Hematopoietic multipotent progenitor cell (in vitro differentiated cells): ENCODE measurements at places on chromosomes 2 and 18.

- DNase-seq = no peak
These were observed 1166.3 kb upstream of the ACVR2A start for GRCh38 chr2:146678516-146678915.

- DNase-seq = peak; percentile 46
These were observed 59.5 kb upstream of the YWHAQ start for GRCh38 chr2:9690252-9690651.

GRCh38 chr2:27914041-27914804 lies 23.7 kb downstream of the BABAM2 start:
- no peak for DNase-seq

DNA sequence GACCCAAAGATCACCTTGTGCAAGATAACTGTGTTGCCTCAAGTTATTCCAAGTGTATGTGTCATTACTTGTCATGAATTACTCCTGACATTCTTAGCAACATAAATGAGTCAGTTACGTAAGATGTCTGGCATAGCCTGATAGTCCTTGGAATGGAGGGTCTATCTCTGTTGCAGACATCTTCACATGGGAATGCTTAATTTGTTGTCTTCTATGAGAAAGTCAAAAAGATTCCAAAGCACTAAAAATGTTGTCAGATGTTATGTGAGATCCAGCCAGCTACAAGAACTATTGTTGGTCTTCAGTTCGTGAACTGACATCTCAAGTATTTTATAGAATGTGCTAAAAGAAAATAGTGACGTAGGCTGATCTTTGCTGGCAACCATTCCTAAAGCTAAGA lies 178.2 kb upstream of the RASGRP3 start:
- DNase-seq = no peak

GRCh38 chr2:2848198-2848597 lies 517.1 kb upstream of the MYT1L start:
- DNase-seq = no peak

- no peak for DNase-seq
These were observed 144.4 kb upstream of the RNF152 start for GRCh38 chr18:62037012-62037742.

DNA sequence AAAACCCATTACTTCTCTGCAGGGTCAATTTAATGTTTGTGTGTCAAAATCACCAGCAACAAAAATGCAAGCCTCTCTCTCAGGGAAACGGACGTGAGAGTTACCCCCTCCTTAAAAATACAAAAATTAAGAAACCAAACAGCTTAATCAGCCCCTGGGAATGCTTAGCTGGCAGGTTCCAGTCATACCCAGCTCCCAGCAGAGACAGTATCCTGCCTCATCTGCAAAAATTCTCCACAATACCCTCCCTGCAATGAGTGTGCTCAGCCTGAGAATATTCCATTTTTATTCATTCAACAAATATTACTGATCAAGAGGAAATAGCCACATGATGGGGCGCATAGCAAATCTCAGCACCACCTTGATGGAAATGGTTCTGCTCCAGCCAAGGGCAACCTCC lies 36.3 kb downstream of the ST8SIA5 start:
- DNase-seq = no peak

DNA sequence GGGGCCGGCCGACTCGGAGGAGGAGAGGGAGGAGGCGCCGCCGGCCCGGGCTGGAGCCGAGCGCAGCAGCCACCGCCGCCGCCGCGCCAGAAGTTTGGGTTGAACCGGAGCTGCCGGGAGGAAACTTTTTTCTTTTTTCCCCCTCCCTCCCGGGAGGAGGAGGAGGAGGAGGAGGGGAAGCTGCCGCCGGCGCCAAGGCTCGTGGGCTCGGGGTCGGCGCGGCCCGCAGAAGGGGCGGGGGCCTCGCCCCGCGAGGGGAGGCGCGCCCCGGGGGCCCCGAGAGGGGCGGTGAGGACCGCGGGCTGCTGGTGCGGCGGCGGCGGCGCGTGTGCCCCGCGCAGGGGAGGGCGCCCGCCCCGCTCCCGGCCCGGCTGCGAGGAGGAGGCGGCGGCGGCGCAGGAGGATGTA lies 316 bp downstream of the CRIM1 start:
- DNase-seq = no peak

GRCh38 chr2:9106338-9107167 lies 100.1 kb upstream of the ASAP2 start:
- no peak for DNase-seq

- DNase-seq = no peak
These were observed 1096.1 kb upstream of the NRXN1 start for GRCh38 chr2:52128081-52128480.

DNA sequence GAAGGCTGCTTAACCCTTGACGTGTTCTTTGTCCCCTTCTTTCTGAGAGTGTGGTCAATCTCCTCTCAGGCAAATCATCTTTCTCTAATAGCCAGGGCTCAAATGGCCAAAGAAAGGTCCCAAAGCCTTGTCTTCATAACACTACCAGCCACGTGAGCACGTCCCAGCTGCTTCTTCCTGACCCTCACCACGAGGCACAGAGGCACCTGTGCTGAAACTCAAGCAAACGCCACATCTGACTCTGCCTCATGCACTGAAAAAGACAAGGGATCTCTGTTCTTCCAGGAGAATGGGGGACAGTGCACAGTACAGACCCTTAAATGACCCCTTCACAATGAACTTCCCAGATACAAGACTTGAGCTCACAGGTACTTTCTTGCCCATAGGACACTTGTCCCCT lies 31.8 kb downstream of the BCL11A start:
- no peak for DNase-seq

GRCh38 chr18:31558567-31558966 lies 33.1 kb upstream of the TTR start:
- no peak for DNase-seq

DNA sequence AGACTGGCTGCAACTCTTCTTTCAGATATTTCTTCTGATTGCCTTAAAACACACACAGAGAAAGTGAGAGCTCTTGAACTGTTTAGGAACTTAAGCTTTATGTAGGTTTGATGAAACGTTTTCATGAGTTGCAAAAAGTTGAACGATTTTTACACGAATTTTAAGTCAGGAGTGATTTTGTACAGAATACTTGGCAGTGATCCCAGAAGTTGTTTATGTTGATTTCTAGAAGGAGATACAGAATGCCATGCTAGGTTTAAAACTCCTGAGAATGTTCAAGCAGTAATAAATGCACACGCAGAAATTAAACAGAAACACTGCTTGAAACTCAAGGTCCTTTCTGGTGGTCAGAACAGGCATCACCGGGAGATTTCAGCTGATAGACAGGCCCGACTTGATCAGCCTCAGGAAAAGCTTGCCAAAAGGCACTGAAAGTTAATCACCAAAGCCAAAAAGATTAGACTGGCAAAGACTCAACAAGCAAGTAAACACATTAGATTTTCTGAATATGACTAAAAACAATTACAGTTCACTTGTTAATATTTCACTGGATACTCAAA lies 123.1 kb downstream of the SOCS6 start:
- DNase-seq = no peak

DNA sequence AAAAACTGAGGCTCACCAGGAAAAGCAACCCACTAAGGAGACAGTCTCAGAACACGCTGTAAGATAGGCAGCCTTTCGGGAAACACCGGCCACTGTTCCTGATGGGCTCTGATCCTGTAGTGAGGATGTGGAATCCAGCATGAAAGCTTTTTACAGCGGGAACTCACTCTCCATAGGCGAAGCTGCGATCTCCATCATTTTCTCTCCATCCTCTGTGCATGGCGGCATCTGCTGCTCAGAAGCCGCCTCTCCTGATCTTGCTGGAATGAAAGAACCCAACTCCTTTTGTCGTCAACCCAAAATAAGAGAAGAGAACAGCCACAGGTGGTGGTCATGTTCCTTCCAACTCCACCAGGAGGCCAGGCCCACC lies 49.9 kb downstream of the TMEM18 start:
- DNase-seq = no peak

DNA sequence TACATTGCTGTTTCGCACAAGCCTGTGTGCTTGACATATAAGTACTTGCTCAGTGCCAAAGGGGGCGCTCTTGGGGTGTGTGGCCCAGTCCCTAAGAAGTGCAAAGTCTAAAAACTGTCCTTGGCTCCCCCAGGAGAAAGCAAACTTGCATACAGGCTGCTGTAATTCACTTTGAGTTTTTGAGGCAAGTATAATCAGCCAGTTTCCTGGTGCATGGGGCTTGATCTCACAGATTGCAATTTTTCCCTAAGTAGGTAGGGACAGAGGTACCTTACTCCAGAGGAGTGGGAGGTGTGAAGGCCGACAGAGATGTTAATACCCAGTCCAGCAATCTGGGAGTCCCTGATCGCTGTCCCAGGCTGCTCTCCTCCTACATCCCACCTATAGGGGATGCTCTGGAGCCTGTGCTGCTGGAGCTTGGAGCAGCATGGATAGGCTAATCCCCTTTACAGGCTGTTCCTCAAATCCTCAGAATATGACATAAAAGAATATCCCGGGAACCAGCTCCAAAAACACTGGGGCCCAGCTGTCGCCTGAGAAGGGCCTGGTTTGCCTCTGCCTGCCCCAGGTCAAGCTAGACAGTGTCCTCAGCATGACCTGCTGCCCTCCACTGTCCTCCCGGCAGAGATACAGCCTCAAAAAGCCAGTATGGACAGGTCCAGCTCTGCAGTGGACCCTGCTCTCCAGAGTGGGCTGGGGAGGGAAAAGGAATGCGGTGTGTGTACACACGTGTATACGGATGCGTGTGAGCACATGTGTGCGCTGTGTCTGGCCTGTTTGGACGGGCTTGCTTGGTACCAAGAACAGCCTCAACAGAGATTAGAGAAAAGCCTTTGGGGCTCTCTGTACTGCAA lies 136.5 kb upstream of the HAAO start:
- peak; percentile 85 for DNase-seq

- DNase-seq = no peak
These were observed 356.9 kb upstream of the RAB12 start for GRCh38 chr18:8252371-8252770.

GRCh38 chr2:190420801-190421200 lies 12.6 kb downstream of the MFSD6 start:
- no peak for DNase-seq

GRCh38 chr2:127674241-127675209 lies 805 bp downstream of the LIMS2 start:
- no peak for DNase-seq

DNA sequence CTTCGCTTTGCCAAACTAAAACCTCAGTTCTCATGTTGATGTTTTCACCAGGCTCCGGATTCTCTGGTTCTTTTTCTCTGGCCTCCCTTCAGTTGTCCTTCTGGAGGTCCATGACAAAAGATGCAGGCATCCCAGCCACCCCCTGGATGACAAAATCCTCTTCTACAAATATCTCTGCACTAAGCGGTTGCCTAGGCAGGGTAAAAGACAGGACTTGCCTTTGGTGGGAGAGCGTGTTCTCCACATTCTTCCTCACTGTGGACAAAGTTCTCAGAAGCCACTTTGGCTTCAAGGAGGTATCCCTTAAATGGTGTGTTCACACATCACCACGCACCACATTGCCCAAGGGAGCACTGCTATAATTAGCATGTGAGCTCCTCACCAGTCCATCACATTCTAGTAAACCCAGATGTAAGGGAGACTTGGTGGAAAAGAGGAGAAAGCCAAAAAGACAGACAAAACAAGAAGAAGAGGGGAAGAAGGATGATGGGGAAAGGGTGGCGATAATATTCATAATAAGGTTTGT lies 23.6 kb upstream of the MRPL33 start:
- DNase-seq = no peak

DNA sequence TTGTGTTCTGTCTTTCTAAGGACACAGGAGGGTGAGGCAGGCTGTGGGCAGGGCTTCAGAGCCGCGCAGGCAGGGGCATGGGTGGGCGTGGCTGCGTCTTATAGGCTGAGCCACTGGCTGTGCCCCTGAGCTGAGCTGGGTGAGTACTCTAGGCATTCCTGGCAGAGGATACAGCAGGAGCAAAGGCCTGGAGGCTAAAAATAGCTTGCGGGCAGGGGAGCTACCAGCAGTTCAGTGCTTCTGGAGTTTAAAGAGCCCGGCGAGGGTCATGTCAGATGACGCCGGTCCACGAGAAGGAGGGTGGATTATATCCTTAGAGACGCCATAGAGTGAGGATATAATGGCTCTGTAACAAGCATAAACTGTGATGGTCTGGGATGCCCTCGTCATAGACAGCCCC lies 31.5 kb upstream of the PDIA6 start:
- DNase-seq = no peak

DNA sequence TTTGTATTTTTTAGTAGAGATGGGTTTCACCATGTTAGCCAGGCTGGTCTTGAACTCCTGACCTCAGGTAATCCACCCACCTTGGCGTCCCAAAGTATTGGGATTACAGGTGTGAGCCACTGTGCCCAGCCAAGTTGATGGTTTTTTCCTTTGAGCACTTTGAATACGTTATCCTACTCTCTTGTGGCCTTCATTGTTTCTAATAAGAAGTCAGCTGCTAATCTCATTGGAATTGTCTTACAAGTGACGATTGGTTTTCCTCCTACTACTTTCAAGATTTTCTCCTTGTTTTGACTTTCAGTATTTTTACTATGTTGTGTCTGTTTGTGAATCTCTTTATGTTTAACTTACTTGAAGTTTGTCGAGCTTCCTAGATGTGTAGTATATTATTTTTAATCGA lies 88.5 kb downstream of the TMEM200C start:
- no peak for DNase-seq

GRCh38 chr2:16621316-16621715 lies 44.3 kb downstream of the CYRIA start:
- DNase-seq = no peak

DNA sequence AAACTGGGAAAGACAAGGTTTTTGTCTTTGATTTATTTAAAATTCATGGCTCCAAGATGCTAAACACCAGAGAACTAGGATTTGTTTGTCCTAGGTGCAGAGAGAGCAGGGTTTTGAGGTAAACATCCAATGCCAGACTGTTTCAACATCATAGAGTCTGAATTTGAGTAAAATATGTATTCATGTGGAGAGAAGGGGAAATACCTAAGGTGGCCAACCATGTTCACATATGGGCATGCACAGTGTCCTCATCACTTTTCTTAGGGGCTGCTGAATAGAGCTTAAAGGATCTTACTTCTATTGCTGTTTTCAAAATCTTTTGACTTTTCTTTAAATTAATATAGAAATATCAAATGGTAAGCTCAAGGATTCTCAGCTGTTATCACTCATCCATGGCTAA lies 287.0 kb upstream of the CCDC68 start:
- DNase-seq = no peak

DNA sequence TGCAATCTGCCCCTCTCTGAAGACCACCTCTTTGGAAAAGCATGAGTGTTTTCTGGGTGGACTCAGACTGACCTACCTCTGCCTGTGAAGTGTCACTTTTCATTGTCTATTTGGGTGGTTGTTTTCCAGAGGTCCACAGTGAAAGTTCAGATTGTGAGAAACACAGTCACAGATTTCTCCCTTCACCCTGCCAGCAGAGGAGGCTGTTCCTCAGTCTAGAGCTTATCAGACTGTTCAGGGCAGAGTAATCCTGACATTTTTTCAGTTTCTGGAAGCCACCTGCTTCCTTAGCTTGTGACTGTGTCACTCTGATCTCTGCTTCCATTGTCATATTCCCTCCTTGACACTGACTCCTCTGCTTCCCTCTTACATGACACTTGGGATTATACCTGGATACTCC lies 55.4 kb upstream of the RMP24 start:
- DNase-seq = no peak

GRCh38 chr18:8296886-8297616 lies 312.2 kb upstream of the RAB12 start:
- no peak for DNase-seq
